ENCODE measurements at places on chromosomes 5 and 9.

DNA sequence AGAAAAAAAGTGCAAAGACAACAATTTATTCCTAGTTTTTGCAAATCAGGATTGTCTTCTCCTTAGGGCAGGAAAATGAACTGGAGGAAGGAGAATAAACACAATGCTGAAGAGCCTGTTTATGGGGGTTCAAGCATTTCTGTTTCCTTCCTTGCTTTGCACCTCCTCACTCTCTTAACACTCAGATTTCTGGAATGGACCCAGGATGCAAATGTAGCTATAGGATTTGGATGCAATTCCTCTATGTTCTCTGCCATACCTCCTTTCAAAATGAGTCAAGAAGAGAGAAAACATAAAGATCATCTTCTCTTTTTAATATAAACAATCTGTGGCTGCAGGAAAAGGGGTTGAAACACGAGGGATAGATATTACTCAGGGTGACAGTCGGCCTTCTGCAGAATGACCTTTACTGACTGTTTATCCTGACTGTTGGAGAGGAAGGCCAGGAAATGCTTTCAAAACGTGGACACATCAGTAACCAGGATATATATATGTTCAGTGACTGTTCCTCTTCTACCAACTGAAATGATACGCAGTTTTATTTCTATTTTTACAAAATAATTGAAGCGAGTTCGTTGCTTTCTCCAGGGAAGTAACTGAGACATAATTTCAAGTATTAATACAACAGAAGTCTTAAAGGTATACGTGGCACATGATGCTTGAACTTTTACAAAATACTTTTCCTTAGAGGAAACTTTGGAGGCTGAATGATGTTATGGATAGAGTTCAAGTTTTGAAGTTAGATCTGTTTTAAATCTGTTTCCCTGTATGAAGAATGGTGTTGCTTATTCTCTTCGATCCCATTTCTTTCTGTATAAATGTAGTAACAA, 44.4 kb downstream of the ACTBL2 start:
- no peak for DNase-seq

GRCh38 chr5:136457390-136458013, 92.2 kb upstream of the TRPC7 start:
- DNase-seq, result no peak

GRCh38 chr9:108217431-108218349, 638.1 kb downstream of the ACTL7B start:
- DNase-seq, result no peak

- DNase-seq, result no peak
These were observed 548.5 kb upstream of the GRAMD2B start for GRCh38 chr5:125874717-125875116.

DNA sequence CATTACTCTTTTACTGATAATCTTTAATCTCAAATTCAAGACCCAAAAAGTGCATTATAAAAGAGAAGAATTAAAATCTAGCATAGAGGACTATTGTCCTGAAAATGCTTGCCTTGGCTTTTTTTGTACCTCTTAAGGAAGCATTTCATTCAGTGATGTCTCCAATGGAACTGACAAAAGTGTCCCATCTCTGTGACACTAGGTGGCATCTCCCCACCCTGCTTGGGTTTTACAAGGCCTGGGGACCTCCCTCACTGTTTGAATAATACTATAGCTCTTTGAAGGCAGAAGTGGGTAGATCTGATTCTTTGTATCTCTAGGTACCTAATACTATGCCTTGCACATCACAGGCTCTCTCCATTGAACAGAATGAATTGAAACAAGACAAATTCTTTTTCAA, 180.6 kb downstream of the EPB41L4A start:
- no peak for DNase-seq

DNA sequence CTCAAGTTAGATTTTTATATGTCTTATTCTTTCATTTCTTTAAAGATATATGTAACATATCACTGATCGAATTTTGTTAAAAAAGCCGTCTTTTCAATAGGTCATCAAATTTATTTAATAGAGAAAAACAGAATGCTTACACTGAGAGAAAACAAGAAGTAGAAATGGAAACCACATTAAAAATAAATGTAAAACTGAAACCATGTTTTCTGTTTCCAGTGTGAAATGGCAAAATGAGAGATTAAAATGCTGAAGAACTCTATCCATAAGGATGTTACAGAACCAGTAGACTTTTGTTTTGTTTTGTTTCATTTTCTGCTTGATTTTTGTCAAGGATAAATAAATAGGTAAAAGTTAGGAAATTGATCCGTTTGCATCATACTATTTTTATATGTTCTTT, 210.1 kb downstream of the PRDM9 start:
- DNase-seq, result no peak

- no peak for DNase-seq
These were observed 48.0 kb downstream of the IPO11 start for GRCh38 chr5:62460578-62460983.

DNA sequence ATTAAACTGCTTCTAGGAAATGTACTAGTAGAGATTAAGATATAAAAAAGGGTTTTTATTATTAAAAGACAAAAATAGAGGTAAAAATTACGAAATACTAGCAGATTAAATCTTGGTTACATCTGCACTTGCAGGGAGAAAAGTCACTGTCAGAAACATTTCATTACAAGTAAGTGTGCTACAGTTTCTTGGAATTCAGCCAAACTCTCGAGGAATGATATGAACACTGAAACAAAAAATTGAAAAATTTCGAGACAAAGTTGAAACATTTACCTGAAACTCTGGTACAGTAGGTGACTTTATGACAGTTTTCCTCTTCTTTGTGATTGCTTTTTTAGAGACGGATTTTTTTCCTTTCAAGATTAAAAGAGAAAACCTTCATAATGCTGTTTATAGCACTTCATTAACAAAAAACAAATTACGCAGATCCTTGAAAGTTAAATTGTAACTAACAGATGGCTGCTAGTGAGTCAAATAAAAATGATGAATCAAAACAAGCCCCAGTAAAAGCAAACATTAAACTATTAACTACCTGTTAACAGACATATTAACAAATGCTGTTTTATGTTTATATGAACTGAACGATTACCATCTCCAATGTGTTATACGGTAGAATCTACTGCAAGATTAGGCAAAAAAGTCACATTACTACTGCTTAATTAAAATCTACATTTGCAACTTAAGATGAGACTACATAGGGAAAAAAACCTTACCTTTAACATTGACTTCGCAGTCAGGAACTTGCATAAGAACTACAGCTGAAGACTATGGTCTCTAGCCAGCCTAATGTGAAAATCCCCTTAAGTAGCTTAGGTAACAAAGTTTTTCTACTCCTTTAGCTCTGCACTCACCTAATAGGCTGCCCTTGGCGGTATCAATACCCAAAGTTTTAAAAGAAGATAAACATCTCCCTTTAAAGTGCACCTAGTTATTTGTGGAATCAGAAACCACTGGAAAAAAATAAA, 61.4 kb downstream of the RANBP6 start:
- no peak for DNase-seq

DNA sequence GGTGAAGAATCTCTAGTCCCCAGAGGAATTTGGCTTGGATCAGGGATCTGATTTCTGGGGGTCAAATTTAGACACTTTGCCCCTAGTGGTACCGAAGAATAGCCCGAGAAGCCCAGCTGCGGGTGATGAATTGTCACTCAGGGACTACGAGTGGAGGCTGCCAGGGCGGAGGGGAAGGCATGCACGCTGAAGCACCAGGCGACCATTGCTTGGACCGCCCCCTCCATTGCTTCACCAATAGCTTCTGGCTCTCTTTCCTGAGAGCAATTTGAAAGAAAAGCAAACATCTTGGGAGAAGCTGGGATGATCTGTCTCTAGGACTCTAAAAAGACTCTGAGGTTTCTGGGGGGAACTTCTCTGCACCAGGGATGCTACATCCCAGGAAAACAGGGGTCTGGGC, 137.6 kb downstream of the CRB2 start:
- DNase-seq, result no peak

DNA sequence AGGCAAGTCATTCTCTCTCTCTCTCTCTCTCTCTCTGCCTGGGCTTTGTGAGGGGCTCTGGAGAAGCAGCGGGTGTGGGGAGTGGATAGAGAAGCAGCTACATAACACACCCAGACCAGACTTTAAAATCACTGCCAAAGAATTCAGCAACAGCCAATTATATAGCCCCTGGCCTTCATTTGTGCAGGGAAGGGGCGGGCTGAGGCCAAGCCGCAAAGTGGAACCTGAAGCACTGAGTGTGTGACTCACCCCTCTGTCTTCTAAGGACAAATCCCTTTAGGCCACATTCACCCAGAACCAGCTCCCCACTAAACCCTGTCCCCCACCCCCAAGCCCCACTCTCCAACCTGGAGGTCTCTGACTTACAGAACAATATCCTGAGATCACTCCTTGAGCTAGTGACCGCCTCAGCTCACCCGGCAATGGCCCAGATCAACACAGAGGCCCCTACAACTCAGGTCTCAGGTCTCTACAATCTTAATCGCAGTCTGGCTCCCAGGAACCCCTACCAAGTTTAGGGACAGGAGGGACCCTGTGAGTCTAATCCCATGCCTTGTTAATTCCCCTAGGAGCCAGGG, 6.0 kb downstream of the B4GALT1 start:
- no peak for DNase-seq

DNA sequence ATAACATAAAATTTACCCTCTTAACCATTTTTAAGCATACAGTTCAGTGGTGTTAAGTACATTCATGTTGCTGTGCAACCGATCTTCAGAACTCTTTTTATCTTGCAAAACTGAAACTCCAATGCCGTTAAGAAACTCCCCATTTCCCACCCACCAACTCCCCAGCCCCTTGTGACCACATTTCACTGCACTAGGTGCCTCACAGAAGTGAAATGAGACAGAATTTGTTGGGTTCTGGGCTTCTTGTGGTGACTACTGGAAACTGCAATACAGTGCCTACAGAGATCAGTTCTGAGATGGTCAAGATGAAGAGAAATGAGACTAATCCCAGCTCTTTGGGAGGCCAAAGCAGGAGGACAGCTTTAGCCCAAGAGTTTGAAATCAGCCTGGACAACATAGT, 202.1 kb upstream of the SLC30A5 start:
- DNase-seq, result no peak

GRCh38 chr9:96551403-96551802, 68.2 kb downstream of the CDC14B start:
- no peak for DNase-seq

GRCh38 chr9:10704720-10705119, 91.9 kb upstream of the PTPRD start:
- DNase-seq, result no peak

DNA sequence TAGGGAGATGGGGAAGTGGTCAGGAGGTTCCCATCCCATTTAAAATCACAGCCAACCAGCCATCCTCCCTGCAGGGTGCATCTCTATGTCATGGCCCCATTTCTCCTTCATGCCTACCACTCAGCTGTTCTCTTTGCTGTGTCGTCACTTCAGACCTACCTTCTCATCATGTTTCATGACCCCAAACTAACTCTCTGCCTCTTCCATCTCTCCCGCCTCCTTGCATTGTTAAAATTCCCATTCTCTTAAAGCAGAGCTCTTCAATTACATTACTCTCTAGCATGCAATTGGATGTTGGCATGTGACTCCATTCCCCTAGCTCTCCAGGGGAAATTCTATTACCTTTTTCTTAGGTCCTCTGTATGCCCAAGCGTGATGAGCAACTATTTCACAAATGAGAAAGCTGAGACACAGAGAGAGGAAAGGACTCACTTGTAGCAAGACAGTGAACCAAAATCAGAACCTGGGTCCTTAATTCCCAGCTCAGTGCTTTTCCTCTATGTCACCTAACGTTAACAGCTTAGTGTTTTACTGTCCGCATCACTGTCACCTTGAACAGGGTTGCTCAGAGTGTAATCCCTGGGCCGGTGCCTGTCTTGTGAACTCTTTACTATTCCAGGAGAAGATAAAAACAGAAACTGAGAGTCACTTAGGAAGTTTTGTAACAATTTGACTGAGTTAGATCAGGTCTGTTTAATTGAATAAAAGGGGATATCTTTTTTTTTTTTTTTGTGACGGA, 28.1 kb downstream of the PDE6A start:
- DNase-seq, result no peak

DNA sequence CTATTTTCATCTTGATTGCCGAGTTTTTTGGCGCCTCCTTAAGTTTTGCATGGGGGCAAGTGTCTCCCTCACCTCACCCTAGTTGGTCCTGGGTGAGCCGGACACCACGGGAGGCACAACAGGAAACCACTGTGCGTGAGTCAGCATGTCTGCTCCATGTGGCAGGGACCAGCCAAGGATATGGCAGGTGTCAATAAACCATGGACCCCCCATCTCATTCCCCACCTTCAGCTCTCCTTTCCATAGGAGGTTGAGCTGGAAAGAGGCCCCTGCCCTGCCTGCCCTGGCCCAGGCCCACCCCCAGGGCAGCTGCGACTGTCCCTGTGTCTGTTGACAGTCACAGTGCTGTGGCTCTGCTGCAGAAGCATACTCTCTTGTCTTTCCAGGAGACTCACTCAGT, 3.1 kb downstream of the SPACA9 start:
- DNase-seq, result no peak

DNA sequence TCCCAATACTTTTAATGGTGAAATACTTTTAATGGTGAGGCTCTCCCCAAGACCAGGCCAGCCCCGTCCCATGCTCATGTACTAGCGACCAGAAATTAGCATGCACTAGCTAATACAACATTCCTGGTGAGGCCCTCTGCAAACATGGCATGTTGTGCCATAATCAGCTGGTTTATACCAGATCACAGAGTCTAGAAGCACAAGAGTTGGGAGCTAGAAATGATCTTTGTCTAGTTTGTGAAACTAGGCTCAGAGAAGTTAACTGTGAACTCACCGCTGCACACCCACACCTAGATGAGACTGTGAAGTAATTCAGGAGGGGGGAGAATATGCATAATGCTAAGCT, 37.4 kb downstream of the MTMR12 start:
- no peak for DNase-seq

DNA sequence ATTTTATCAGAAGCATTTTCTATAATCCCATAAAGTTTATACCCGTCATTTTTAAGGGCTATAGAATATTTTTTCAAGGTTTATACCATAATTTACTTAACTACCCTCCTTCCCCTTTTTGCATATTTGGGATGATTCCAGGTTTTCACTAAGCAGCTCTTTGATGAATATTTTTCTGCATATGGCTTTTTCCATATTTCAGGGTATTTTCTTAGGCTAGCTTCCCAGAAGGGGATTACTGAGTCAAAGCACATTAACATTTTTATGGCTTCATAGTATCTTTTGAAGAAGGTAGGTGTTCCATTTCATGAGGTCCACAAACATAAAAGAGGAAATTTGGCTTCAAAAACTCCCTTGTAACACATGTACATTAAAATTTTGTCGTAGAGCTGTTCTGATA, 14.6 kb upstream of the COL15A1 start:
- DNase-seq, result no peak

- DNase-seq, result no peak
These were observed 28.4 kb downstream of the FBXW11 start for GRCh38 chr5:171978016-171978415.

- no peak for DNase-seq
These were observed 11.7 kb upstream of the CERCAM start for GRCh38 chr9:128408963-128409431.

DNA sequence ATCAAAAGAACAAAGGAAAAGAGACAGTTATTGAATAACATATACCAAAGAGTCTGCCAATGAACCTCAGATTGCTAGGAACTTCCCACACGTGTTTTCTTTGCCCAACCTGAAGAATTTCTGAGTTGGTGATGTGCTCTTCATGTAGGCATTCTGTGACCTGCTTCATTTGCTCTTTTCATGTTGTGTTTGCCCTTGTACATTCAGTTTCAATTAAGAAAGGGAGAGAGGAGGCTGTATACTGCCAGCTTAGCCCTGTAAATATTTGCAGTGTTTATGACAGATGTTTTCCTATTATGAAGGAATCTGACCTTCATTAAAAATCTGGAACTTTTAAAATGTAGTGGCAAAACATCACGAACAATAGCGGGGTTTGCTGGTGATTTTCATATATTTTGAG, 168.5 kb downstream of the GAS1 start:
- no peak for DNase-seq
